ENCODE measurements at places on chromosomes 4 and X.

DNA sequence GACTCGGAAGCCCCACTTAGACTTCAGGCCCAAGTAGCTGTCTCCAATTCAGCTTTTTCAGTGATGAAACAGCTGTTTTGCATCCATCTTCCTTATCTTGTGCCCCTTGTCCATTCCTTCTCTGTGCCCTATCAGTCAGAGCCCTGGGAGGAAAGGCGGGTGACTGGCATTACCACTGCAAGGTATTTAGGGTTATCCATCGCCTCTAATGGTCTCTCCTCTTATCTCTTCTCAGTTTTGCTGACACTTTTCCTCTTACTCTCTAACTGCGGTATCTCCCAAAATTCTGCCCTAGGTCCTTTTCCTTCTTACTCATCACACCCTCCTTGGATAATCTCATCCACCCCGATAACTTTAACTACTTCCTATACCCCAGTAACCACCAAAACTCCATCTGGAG lies 13.7 kb downstream of the GAB3 start:
- no peak for DNase-seq

GRCh38 chrX:134599184-134599914 lies 58.9 kb downstream of the PLAC1 start:
- DNase-seq = no peak

DNA sequence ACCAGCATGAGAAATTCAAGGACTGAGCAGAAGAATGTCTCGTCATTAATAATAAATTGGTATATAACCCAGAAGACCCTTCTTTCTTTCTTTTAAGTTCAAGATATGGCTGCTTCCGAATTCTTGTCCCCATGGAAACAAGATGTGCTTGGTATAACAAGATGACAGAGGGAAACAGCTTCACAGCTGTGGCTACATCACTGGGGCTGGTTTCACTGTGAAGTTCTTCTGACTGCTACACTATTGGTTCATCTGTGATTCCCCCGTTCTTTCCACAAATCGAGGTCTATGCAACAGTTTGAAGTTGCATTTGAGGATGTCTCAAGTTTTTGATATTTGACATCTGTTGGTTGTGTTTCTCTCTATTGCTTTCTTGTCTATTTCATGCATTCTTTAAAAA lies 12.3 kb upstream of the DTHD1 start:
- no peak for DNase-seq

GRCh38 chrX:133989490-133989889 lies 4.1 kb upstream of the GPC3 start:
- DNase-seq = no peak

GRCh38 chr4:23945451-23946017 lies 55.7 kb upstream of the PPARGC1A start:
- peak; percentile 84 for DNase-seq

DNA sequence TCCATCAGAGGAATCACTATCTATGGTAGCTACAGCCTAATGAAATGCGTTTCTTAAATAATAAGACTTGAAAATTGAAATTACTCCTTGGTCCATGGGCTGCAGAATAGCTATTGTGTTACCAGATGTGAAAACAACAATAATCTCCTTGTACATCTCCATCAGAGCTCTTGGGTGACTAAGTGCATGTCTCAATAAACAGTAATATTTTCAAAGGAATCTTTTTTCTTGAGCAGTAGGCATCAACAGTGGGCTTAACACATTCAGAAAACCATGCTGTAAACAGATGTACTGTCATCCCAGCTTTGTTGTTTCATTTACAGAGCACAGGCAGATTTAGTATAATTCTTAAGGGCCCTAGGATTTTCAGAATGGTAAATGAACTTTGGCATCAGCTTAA lies 67.3 kb downstream of the GLUD2 start:
- DNase-seq = no peak

DNA sequence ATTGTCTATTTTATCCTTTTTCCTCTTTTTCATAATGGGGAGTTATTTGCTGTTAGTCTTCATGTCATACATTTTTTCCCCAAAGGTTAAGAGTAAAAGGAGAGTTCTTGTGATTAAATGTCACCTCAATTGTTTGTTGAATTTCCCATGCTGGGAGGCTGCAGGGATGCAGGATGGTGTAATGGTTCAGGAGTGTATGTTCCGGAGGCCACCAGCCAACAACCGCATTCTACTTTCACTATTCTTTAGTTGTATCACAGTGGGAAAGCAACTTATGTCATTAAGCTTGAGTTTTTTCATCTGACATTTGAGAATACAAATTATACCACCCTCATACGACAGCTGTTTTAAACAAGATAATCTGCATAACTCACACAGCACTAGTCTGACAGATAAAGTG lies 15.4 kb downstream of the AFP start:
- DNase-seq = no peak

- DNase-seq = peak; percentile 69
Measured at GRCh38 chr4:185838514-185839193, 26.7 kb upstream of the SORBS2 start.

DNA sequence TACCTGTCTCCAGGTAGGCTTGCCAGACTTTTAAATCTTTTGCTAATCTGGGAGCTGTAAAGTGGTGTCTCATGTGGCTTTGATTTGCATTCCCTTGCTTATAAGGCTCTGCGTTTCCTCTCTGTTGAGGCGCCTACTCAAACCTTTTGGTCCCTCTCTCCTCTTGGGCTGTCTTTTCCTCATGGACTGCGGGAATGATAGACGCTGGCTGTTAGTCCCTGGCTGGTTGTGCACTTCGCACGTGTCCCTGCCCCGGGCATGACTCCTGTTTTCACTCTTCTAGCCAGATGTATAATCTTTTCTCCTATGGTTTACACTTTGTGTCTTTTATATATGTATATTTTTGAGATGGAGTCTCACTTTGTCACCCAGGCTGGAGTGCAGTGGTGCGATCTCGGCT lies 39.7 kb downstream of the RGS12 start:
- no peak for DNase-seq

GRCh38 chrX:71604796-71605568 lies 13.3 kb downstream of the CXCR3 start:
- no peak for DNase-seq

DNA sequence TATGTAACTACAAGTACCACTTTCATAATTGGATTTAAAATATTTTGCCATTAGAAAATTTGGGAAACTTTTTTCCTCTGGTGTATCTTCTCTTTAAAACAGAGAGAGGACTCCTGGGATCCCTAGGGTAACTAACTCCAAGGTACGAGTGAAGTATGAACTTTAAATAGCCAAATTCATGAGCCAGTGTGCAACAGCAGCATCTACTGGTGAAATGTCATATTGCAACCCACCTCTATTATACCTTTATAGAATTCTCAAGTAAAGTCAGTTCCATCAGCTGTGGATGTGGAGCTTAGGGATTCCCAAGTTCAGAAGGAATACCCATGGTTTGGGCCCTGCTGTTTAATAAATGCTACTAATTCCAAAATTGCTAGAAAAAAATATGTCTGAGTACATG lies 282.7 kb upstream of the TAPT1 start:
- no peak for DNase-seq

GRCh38 chrX:13015536-13016236 lies 28.7 kb downstream of the FAM9C start:
- no peak for DNase-seq

- peak; percentile 95 for DNase-seq
Measured at GRCh38 chr4:40309250-40309774, 25.8 kb upstream of the CHRNA9 start.
